Activated CD4-positive, alpha-beta T cell treated with anti-CD3 and anti-CD28 coated beads for 4 hours (primary cell): ENCODE measurements at places on chromosomes 5 and 9.

GRCh38 chr9:113989017-113989713, 88.9 kb downstream of the AMBP start:
- DNase-seq = no peak

- no peak for DNase-seq
Measured at GRCh38 chr9:69658987-69659675, 13.0 kb downstream of the APBA1 start.

GRCh38 chr5:177528631-177529030, 11.9 kb upstream of the DDX41 start:
- DNase-seq = no peak

DNA sequence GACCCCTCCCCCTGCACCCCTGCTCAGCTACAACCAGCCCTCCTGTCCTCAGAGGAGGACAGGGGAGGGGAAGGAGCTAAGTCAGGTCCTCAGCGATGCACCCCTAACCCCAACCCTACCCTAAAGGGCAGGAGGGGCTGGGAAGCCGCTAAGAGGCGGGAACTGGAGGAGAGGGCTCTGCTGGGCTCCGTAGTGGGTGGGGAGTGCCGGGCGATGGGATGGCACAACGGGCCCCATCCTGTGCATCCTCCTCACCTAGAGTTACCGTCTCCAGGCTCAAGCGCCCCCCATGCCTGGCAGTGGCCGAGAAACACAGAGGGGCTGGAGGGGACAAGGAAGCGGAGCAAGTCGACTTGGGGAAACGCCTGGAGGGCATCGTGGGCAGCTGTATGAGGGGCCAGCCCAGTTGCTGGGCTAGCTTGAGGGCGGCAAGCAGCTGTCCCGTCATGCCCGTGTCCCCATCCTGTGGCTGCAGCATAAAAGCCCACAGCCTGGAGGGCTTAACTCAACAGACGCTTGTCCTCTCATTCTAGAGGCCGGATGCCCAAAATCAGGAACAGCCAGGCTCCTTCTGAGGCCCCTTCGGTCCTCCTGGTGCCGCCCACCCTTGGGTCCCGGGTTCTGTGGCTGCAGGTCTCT, 23.0 kb upstream of the UBAC1 start:
- DNase-seq = no peak

DNA sequence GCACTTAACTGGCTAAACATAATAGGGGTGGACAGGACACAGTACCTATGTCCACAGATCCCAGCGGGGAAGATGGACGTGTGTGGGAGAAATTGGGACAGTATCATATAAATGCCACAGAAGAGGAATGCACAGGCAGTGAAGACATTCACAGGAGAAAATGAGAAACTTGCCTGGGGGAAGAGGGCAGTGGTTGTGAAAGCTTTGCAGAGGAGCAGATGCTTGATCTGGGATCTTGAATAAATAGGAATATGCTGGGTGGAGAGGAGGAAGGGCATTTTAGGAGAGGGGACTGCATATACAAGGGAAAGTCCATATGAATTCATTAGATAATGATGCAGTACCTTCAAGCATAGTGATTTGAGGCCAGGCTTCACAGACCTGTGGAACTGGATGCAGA, 13.6 kb downstream of the TMEM268 start:
- DNase-seq = no peak

DNA sequence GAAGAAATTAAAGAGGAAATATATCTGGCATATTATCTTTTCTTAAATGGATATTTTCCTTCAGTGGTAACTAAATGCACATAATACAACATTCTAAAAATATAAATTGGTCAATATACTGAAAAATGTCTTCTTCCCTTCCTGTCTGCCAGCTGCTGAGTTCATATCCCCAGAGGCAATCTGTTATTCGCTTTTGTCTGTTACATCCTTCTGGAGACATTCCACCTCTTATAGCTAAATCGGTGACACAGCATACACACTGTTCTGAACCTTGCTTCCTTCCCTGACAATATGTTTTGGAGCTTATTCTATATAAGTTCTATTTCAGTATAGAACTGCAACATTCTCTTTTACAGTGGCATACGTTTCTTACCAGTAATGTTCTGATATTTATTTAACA, 147.8 kb downstream of the TENT4A start:
- DNase-seq = no peak

DNA sequence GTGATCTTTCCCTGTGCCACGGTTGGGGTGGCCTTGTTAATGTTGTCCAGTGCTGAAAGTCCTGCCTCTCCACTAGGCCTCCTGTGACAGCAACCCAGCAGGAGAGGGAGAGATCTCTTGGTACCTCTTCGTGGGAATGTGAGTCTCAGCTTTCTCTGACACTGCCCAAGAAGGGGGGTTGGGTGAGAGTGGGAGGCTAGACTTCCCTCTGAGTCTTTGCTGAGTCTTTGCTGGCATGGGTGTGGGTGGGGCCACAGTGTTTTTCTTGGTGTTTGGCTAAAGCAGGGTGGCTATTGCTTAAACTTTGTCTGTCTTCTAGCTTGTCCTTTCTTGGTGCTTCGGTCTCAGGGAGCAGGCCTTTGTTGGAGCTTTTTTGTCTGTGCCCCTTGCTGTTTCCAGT, 145.6 kb downstream of the GNA14 start:
- no peak for DNase-seq

- no peak for DNase-seq
Measured at GRCh38 chr5:33091571-33092363, 349.0 kb upstream of the TARS1 start.

- DNase-seq = no peak
Measured at GRCh38 chr5:29894668-29895067, 1298.8 kb upstream of the CDH6 start.

GRCh38 chr5:58286741-58287140, 173.1 kb downstream of the PLK2 start:
- no peak for DNase-seq

DNA sequence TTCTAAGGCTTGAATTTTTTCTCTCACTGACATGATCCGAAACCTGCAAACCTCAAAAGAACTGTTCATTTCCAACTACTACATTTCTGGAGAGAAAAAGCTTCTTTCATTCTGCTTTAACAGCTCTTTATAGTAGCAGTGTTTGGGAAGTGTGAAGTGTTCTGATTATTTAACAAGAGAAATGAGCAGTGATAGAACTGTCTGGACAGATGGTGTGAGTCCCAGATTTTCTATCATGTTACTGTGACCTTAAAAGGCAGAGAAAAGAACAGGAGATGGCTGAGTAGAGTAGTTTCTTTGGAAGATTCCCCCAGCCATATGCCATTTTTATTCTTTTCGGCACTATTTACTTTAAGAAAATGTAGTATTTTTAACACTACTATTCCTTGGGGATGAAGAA, 41.3 kb upstream of the TAL2 start:
- no peak for DNase-seq

GRCh38 chr9:88933607-88934379, 57.5 kb upstream of the S1PR3 start:
- no peak for DNase-seq

GRCh38 chr5:20023686-20024180, 35.7 kb upstream of the CDH18 start:
- DNase-seq = no peak

DNA sequence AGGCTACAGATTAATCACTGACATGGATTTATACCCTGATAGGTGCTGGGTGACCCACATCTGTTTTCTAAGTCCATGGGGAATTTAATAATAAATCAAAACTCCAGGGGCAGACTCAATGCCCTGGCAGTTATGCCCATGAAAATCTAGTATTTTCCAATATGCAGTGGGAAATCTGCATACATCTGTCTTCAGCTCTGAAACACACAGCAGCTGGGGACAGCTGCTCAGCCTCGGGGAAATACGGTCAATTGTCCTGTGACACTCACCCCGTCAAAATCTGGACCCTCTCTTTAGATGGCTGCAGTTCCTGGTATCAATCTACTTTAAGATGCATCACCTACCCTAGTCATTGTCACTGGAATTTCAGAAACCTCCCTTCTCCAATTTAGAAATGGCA, 12.7 kb upstream of the C1QTNF3 start:
- no peak for DNase-seq

GRCh38 chr9:28082671-28083070, 509.4 kb upstream of the C9orf72 start:
- no peak for DNase-seq

- no peak for DNase-seq
Measured at GRCh38 chr5:1330146-1330846, 14.6 kb downstream of the CLPTM1L start.
